Activated CD4-positive, alpha-beta T cell treated with anti-CD3 and anti-CD28 coated beads, Interleukin-2, amount 50 U/mL, for 1 hour (primary cell): ENCODE measurements at places on chromosomes 4 and X.

DNA sequence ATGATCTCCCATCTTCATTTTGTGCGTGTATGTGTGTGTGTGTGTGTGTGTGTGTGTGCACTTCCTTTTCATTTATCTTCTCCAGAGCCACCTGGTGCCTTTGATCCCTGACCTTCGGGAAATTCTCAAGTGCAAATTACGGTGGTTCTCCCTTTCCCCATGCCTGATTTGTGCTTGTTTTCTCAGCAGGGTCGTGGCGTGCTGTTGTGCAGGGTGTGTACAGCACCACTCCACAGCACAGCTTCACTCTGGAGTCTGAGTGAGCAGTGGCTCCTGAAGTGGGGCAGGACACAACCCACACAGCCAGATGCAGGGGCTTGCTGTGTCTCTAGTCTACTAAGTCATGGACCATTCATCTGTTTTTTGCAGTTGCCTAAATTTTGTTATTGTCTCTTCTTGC lies 114.2 kb upstream of the TBC1D9 start:
- DNase-seq: no peak

DNA sequence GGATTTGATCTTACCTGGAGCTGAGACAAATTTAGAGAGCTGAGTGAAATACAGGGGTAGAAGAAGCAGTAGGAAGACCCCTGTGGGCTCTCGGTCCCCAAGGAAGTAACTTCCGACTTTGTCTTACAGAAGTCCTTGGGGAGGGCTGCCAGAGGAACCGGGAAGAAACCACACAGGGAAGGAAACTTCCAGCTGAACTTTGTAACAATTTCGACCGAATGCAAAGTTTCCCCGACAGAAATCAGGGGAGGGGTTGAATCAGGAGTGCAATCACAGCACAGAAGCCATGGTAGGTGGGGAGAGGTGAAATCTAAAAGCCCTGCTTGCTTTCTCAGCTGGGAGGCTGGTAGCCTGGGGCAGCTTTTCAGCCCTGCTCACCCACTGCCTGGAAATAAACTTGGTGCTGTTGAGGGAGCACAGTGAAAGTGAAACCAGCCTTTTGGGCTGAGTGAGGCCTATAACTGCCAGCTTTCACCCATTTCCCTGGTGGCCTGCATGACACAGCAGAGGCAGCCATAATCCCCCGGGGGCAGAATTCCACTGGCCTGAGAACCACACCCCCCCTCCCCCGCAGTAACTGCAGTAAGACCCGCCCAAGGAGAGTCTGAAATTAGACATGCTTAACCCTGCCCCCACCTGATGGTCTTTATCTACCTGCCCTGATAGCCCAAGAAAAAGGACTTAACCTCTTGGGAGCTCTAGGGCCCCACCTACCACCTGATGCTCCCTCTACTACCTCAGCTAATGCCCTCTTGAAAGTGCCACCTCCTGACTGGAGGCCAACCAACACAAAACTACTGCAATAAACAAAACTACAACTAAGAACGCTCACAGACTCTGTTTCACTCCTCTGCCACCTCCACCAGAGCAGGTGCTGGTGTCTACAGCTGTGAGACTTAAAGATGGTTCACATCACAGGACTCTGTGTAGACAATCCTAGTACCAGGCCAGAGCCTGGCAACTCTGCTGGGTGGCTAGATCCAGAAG lies 248.2 kb downstream of the PARM1 start:
- DNase-seq: no peak

- no peak for DNase-seq
These were observed 12.9 kb downstream of the LETM1 start for GRCh38 chr4:1842993-1843448.

DNA sequence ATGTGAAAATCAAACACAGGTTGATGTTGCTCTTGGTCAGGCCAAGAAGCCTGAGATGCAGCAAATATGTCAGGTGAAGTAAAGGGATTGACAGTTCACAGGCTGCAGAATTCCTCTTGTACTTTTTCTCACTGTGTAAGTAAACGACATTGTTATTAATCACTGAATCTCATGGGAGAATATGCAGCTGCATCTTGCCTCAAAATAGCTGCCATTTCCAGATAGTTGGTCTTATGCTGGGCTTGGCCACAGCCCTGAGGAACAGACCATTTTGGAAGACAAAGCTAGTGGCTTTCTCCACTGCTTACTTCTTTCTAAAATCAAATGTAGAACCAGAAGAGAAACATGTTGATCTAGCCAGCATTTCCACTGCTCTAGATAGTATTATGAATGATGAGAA lies 403.4 kb upstream of the NR3C2 start:
- DNase-seq: no peak

DNA sequence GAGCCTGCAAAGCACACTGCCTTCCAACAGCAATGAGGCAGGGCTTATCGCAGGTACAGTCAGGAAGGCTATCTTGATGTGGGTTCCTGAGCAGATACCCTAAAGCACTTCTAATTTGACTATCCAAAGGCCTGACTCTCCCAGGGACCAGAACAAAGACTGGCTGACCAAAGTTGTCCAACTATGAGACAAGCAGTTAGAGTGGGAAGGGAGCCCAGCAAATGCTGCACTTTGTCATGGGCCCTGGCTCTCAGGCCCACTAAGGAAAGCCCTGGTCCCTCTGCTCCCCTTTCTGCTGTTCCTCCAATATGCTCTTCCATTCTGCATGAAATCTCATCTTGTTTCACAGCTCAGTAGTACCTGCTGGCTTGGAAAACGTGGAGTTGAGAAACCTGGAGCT lies 391.0 kb downstream of the RAB28 start:
- DNase-seq: no peak

DNA sequence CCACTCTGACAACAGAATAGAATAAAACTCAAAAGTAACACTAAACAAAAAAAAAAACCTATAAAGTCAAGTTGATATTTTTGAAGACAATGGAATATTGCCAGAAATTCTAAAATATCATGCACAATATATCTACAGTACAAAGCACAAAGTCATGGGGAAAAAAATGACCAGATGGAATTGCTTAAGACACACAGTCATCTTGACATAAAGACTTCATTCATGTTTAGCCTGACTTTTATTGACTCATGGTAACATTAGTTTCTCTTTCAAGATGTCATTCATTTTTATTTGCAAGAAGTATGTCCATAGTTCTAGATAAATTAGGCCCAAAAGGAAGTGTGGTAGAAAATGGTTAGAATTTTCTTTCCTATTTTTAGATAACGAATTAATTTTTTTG lies 259.1 kb downstream of the CAMK2D start:
- no peak for DNase-seq
